ENCODE measurements at places on chromosomes 4 and X.

GRCh38 chr4:2412534-2412884, 5.9 kb downstream of the ZFYVE28 start:
- DNase-seq = no peak

- DNase-seq = no peak
These were observed 371.2 kb downstream of the SPRY1 start for GRCh38 chr4:123767806-123768205.

DNA sequence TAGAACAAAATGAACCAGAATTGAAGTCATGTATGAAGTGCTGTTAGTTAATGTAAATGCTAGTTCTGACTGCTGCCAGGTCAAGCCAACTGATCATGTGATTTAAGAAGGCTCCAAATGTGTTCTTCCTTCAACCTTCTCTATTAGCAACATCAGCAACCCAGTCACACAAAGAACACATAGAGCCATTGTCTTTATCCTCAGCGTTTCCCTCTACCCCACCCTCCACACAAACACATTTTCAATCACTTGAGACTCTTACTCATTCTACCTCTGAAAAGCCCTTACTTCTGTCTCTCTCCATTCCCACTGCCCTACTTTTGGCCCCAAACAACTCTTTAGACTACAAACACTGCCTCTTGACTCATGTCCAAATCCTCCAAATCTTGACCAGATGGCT, 89.7 kb upstream of the KDR start:
- DNase-seq = no peak

GRCh38 chr4:39609454-39609931, 29.2 kb downstream of the SMIM14 start:
- DNase-seq = no peak

GRCh38 chrX:114626323-114626722, 42.4 kb downstream of the HTR2C start:
- no peak for DNase-seq
